ENCODE measurements at places on chromosomes 4 and X.

GRCh38 chr4:25815586-25815985 lies 47.2 kb downstream of the SEL1L3 start:
- no peak for DNase-seq

DNA sequence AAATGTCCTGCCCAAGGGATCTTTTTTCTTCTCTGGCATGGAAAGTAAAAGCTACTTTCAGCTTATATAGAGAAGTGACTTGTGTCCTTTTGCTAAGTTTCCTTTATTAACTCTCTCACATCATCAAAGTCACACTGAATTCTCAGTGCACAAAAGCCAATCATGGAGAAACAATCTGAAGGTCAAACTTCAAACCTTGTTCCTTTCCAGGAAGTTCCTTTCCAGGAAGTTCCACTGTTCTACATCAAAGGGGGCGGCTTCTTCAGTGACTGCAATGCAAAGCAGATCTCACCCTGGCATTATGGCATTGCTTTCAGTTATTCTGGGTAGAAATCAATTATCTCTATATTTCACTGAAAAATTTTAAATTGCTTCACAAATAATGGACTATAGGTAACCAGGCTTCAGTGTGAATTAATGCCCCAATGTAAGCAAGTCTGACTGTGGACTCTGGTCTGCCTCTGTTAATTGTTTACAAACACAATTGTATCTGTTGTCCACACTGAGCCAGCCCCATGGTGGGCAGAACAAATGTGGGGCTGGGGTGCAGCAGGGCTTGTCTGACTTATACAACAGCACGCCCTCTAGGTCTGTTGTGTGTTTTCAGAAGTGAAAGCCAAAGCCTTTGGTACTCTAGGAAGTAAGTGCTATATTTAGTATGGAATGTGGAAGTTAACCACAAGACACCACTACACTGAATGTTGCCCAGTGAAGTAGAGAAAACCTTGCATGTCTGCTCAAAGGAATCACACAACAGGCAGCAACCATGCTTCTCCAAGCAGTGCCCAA lies 98.8 kb downstream of the CDS1 start:
- no peak for DNase-seq

GRCh38 chrX:108573136-108573535 lies 133.5 kb downstream of the COL4A5 start:
- no peak for DNase-seq

DNA sequence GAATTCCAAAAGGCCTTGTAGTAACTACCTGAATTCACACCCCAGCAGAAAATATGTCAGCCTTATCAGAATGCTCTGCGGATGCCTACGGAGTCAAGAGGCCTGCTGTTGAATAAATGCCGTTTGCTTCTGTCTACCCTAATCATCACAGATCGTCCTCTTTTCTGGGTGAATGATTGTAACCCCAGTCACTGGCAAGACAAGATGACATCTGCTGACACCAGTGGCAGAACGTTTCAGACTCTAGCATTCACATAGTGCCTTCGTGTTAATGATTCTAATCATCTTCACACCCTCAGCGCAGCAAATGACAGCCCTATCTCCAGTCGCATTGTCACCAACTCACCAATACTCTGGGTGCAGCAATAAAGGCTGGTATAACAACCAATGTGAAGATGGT lies 89.1 kb upstream of the MAP3K15 start:
- no peak for DNase-seq

DNA sequence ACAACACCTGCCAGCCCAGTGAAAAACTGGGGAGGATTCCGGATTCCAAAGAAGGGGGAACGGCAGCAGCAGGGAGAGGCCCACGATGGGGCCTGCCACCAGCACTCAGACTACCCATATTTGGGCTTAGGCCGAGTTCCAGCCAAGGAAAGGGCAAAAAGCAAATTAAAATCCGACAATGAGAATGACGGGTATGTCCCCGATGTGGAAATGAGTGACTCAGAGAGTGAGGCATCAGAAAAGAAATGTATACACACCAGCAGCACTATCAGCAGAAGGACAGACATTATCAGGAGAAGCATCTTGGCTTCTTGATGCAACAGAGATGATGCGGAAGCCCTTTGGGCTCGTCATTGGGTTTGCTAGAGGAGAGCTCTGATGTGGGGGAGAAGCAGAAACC lies 62.4 kb downstream of the JADE1 start:
- no peak for DNase-seq
